Naive thymus-derived CD8-positive, alpha-beta T cell (primary cell): ENCODE measurements at places on chromosomes 16 and 17. TPM values are rescaled to one million over a fixed set of nuclear protein-coding genes. Genes with fewer than 3 reads are reported as not detected.

- H3K4me3 ChIP-seq: no peak overlapping the region
- H3K4me1 ChIP-seq: no peaks in the 10 kb centered on the region
- DNase-seq: no peak
- H3K27ac ChIP-seq: no peak overlapping the region
- no peaks in the 10 kb centered on the region for H3K36me3 ChIP-seq
Measured at GRCh38 chr16:82055117-82055516, 20.1 kb downstream of the HSD17B2 start.

DNA sequence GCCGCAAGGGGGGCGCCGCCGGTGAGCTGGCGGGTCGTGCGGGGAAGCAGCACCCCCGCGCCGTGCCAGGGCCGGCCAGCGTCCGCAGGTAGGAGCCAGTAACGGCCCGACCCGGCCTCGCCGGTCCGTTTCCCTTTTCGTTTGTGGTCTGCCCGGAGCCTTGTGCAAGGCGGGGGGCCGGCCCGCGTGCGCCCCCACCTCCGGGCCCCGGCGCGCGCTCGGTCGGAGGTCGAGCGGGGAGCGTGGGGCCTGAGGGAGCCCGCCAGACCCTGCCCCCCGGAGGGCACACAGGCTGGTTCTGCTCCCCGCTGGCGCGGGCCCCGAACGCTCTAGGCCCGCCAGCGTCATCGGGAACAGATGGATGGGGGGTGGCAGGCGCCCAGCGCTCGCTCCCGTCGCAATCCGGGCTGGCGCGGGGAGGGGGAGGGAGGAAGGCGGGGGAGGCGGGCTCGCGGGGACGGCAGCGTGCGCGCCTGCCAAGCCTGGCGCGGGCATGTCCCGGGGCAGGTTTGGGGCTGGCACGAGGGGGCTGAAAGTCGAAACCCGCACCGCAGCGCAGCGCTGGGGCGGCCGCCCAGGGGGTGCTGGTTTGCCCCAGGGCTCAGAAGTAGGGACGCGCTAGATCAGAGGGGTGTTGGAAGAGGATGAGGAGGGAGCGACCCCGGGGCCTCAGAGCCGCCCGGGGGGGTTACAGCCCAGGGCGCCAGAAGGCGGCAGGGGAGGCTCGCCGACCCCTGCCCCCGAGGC lies 1.5 kb upstream of the GSE1 start:
- DNase-seq: no peak
- H3K4me1 ChIP-seq: peaks cover 47% of the 10 kb centered on the region
- no peaks in the 10 kb centered on the region for H3K36me3 ChIP-seq
- peak overlapping the region; percentile 42 for H3K4me3 ChIP-seq
- no peaks in the 10 kb centered on the region for H3K27me3 ChIP-seq

The FNDC8 gene
- total RNA-seq: not detected

The GJD3 gene
- total RNA-seq: not detected

GRCh38 chr16:648071-648780 lies 939 bp upstream of the WDR90 start:
- peak overlapping the region; percentile 80 for H3K4me3 ChIP-seq
- no peaks in the 10 kb centered on the region for H3K27me3 ChIP-seq
- no peaks in the 10 kb centered on the region for H3K36me3 ChIP-seq
- peaks cover 10% of the 10 kb centered on the region for H3K4me1 ChIP-seq
- no peak for DNase-seq

The CETP gene
- 0.27 TPM for total RNA-seq

GRCh38 chr16:70805380-70805779 lies 4.4 kb upstream of the VAC14 start:
- peaks cover 28% of the 10 kb centered on the region for H3K27me3 ChIP-seq
- no peaks in the 10 kb centered on the region for H3K36me3 ChIP-seq
- H3K4me1 ChIP-seq: peaks cover 14% of the 10 kb centered on the region
- no peak for DNase-seq

DNA sequence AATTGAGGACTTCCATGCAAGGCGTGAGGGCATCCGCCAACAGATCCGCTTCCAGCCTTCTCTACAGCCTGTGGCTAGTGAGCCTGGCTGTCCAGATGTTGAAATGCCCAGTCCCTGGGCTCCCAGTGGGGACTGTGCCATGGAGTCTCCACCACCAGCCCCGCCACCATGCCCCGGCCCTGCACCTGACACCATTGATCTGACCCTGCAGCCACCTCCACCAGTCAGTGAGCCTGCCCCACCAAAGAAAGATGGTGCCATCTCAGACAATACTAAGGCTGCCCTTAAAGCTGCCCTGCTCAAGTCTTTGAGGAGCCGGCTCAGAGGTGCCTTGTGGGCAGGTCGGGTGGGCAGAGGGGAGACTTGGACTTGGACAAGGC lies 3.1 kb downstream of the MAPK7 start:
- no peak overlapping the region for H3K27ac ChIP-seq
- peaks cover 18% of the 10 kb centered on the region for H3K4me1 ChIP-seq
- DNase-seq: no peak
- H3K36me3 ChIP-seq: no peaks in the 10 kb centered on the region

GRCh38 chr17:18968945-18969887 lies 17.3 kb downstream of the SLC5A10 start:
- no peaks in the 10 kb centered on the region for H3K27me3 ChIP-seq
- no peak overlapping the region for H3K4me3 ChIP-seq
- H3K27ac ChIP-seq: no peak overlapping the region
- no peak for DNase-seq

DNA sequence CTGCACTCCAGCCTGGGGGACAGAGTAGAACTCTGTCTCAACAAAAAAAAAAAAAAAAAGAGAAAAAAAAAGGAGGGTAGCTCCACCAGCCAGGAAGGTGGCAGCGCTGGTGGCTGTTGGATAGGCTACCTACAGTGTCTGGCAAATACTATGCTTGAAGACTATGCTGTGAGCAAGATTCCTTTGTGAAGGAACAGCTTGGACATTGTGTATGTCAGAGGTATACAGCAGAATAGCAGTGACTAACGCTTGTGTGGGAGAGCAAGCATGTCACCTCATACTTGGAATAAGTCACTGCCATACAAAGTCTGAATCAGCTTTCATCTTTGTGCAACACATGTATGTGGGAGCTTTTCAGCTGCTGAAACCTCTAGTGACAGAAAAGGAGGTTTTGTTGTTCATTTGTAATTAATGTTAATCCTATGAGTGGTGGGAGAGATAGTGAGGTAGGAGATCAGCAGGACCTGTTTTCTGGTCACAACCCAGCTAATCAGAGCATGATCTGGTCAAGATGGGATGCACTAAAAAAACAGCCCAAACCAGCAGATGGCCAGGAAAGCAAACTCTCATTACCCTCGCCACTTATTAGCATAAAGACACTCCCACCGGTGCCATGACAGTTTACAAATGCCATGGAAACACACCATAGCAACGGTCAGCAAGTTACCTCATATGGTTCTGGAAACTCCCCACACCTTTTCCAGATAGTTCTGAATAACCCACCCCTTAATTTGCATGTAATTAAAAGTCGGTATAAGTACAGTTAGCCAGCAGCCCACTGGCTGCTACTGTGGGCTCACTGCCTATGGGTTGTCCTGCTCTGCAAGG lies 6.8 kb upstream of the ITGAD start:
- no peak overlapping the region for H3K27ac ChIP-seq
- peaks cover 4% of the 10 kb centered on the region for H3K4me1 ChIP-seq
- H3K27me3 ChIP-seq: no peaks in the 10 kb centered on the region
- no peak overlapping the region for H3K4me3 ChIP-seq
- no peaks in the 10 kb centered on the region for H3K36me3 ChIP-seq

The PTX4 gene
- total RNA-seq: not detected

DNA sequence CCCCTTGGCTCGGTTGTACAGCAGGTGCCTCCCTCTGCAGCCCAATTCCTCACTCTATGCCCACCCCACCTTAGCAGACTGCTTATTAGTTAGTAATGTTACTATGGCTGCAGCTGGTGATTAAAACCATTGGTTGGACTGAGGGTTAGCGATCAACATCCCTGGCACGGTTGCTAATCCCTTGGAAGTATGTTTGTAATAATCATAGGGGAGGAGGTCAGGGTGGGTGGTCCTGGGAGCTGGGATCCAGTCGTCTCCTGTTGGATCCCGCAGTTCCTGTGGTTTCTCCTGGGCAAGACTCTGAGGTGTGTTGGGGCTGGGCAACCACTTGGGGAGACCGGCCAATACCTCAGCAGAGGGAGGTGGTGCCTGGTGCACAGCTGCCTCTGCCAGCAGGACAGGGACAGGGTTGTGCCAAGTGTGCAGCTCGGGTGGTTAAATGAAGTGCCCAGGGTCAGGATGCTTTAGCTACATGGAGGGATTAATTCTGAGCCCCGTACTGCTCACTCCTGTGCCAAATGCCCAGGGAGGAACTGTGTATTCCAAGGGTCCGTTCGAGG lies 38.0 kb downstream of the FZD2 start:
- H3K4me3 ChIP-seq: no peak overlapping the region
- no peak overlapping the region for H3K27ac ChIP-seq
- no peaks in the 10 kb centered on the region for H3K36me3 ChIP-seq

- H3K4me1 ChIP-seq: peaks cover 35% of the 10 kb centered on the region
- H3K27ac ChIP-seq: peak overlapping the region; percentile 98
Measured at GRCh38 chr16:3963203-3963602, 82.7 kb upstream of the CREBBP start.

GRCh38 chr17:29778956-29779811 lies 150.8 kb downstream of the SSH2 start:
- H3K4me1 ChIP-seq: no peaks in the 10 kb centered on the region
- no peak overlapping the region for H3K4me3 ChIP-seq
- no peaks in the 10 kb centered on the region for H3K27me3 ChIP-seq
- DNase-seq: peak; percentile 80
- peak overlapping the region; percentile 71 for H3K27ac ChIP-seq

The HOXB8 gene
- total RNA-seq: not detected

DNA sequence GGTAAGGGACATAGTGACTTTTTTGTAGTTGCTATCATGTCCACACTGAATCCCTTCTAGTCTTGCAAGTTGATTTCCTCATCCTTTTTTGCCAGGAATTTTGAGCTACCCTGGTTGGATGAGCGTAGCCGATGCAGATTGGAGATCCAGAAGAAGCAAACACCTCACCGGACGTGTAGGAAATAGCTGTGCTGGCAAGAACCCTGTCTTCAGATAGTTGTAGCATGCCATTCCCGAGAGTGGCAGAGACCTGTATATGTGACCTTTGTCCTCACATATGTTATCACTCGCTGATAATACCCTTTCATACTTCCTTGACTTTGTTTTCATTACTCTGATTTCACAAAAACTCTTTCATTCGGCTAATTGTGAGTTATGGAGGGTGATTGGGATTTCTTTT lies 6.2 kb upstream of the CASC3 start:
- H3K27me3 ChIP-seq: no peaks in the 10 kb centered on the region
- H3K4me1 ChIP-seq: peaks cover 27% of the 10 kb centered on the region
- DNase-seq: no peak

- no peaks in the 10 kb centered on the region for H3K27me3 ChIP-seq
- no peak overlapping the region for H3K27ac ChIP-seq
- no peaks in the 10 kb centered on the region for H3K4me1 ChIP-seq
Measured at GRCh38 chr17:9107527-9107926, 86.2 kb downstream of the NTN1 start.

The TERB1 gene
- 0.81 TPM for total RNA-seq

The CUEDC1 gene
- not detected for total RNA-seq

DNA sequence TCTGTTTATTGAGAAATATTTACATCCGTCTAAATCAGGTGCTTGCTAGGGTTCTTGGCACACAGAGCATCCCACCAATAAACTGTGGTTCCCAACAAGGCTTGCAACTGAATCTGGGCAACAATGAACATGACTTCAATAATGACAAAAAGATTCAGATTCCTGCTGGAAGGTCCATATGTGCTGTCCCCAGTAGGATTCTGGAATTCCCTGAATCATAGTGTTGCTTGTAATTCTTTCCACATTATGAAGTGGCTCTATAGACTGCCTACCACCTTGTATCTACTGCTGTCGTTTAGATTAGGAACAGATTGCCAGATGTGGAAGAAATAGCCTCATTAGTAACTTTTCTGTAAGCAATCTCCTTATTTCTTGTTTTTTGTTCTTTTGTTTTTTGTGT lies 265.9 kb downstream of the WWOX start:
- H3K36me3 ChIP-seq: peaks cover 3% of the 10 kb centered on the region
- no peak overlapping the region for H3K4me3 ChIP-seq
- DNase-seq: no peak
- peaks cover 6% of the 10 kb centered on the region for H3K4me1 ChIP-seq

The CHRNE gene
- total RNA-seq: 0.94 TPM

GRCh38 chr17:49707608-49708514 lies at the start of gene SLC35B1:
Gene SLC35B1 (minus strand): TSS chr17:49707964. CDS start chr17:49707833, 131 bp downstream.
- peak within 1 kb of the TSS; percentile 97 for H3K27ac ChIP-seq
- peak; percentile 95 for DNase-seq
- peak within 1 kb of the TSS; percentile 95 for H3K4me3 ChIP-seq

DNA sequence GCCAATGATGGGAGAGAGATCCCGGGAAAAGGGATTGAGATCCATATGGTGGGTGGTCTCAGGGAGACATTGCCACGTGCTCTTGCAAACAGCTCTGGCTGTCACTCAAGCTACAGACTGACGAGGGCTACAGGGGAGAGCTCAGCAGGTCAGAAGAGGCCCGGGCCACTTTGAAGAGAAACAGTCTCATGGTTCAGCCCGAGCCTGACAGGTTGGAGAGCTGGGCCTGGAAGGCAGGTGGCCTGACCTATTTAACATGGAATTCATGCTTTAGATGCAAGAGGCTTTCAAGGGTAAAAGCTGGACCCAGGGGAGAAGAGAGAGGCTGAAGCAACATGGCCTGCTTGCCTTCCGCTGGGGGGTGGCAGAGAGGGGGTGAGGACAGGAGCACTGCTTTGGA lies 81.0 kb upstream of the BRD7 start:
- H3K4me1 ChIP-seq: no peaks in the 10 kb centered on the region
- no peak overlapping the region for H3K27ac ChIP-seq
- no peak overlapping the region for H3K4me3 ChIP-seq
- no peak for DNase-seq
- H3K27me3 ChIP-seq: no peaks in the 10 kb centered on the region

GRCh38 chr17:46862949-46863348 lies 11.6 kb downstream of the WNT9B start:
- no peak overlapping the region for H3K27ac ChIP-seq
- no peaks in the 10 kb centered on the region for H3K36me3 ChIP-seq
- DNase-seq: no peak
- peaks cover 4% of the 10 kb centered on the region for H3K4me1 ChIP-seq
- H3K27me3 ChIP-seq: peaks cover 31% of the 10 kb centered on the region
- H3K4me3 ChIP-seq: no peak overlapping the region

The ADORA2B gene
- total RNA-seq: not detected

DNA sequence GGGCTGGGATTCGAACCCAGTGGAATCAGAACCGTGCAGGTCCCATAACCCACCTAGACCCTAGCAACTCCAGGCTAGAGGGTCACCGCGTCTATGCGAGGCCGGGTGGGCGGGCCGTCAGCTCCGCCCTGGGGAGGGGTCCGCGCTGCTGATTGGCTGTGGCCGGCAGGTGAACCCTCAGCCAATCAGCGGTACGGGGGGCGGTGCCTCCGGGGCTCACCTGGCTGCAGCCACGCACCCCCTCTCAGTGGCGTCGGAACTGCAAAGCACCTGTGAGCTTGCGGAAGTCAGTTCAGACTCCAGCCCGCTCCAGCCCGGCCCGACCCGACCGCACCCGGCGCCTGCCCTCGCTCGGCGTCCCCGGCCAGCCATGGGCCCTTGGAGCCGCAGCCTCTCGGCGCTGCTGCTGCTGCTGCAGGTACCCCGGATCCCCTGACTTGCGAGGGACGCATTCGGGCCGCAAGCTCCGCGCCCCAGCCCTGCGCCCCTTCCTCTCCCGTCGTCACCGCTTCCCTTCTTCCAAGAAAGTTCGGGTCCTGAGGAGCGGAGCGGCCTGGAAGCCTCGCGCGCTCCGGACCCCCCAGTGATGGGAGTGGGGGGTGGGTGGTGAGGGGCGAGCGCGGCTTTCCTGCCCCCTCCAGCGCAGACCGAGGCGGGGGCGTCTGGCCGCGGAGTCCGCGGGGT lies at the start of gene CDH1:
Gene CDH1 (plus strand): TSS at position 247 of the 684 bp plus-strand sequence. CDS start 124 bp downstream, at position 371.
- H3K4me3 ChIP-seq: peak within 1 kb of the TSS; percentile 80
- H3K36me3 ChIP-seq: no peaks in the 10 kb centered on the region
- H3K27ac ChIP-seq: no peak within 1 kb of the TSS
- H3K27me3 ChIP-seq: peaks cover 37% of the 10 kb centered on the region
- H3K4me1 ChIP-seq: peaks cover 24% of the 10 kb centered on the region
- peak; percentile 16 for DNase-seq

The GDPD3 gene
- 19.8 TPM for total RNA-seq
